Stimulated activated naive CD4-positive, alpha-beta T cell treated with Interleukin-2 at 50 U/mL for 16 hours (primary cell): ENCODE measurements at places on chromosomes 3 and 15.
A peak's percentile ranks its signal among the peaks of the same experiment; 100 is the strongest.

GRCh38 chr15:94174399-94174802 is 57.0 kb upstream of the MCTP2 start:
- DNase-seq, result no peak

DNA sequence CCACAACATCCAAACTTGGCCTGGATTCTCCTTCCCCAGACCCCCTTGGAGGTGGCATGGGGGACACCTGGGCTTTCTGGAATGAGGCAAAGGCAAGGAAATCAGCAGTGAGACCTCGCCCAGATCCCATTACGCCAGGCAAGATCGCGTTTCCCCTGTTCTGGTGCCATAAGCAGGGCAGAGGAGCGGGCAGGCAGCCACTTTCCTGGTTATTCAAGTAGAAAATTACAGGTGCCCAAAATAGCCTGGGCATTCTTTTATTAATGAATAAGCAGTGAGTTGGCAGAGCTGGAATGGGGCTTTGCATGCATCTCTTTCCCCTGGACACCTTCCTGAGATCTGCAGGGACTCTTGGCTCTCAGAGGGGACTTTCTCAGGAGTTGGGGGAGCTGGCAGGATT is 31.5 kb upstream of the FAM107A start:
- DNase-seq, result no peak

DNA sequence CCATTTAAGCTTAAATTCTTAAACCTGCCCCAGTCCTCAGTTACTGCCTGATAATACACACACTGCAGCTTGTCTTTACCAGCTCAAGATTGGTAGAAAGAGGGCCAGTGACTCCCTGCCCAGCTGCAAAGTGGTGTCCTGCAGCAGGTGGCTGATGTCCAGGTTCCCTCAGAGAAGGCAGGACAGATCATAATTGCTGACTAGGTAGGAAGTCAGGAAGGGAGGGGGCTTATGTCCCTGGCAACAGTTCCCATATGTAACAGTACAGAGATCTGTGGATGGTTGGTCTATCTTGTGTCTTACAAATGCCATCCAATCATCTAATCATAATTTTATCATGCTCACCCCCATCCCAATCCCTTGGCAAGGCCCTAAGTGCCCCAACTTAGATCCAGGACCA is 492.1 kb upstream of the PPP2R3A start:
- no peak for DNase-seq

GRCh38 chr3:48440590-48440958 is 517 bp downstream of the TMA7 start:
- no peak for DNase-seq

- no peak for DNase-seq
Measured at GRCh38 chr3:123256256-123256655, 54.5 kb downstream of the SEC22A start.

- no peak for DNase-seq
Measured at GRCh38 chr3:2826453-2826852, 283.7 kb downstream of the IL5RA start.

DNA sequence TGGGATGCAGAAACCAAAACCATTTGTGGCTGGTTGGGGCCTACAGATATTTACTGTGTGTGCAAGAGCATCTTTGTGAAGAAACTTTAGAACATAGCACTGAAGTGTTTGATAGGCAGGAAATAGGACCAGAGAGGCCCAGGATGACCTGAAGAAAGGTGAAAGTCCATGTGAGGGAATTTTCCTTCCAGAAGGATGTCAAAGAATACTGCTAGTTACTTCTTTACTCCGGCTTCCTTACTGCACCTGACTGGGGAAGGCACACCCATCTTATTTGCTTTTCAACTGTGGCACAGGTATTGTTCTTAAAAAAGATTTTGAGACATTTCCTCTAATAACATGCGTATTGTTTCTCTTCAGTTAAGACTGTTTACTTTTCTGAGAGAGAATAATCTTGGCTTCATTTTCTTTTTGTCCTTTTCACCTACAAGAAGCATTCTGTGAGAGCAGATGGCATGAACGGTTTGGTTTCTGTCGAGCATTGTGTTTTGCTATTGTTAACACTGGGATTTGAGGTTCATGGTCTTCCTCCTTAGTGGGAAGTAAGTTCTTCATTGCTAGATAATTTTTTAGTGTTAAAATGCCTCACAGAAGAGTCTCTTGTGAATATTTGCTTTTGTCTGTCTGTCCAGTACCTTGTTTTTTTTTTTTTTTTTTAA is 71.5 kb downstream of the SLCO3A1 start:
- no peak for DNase-seq

DNA sequence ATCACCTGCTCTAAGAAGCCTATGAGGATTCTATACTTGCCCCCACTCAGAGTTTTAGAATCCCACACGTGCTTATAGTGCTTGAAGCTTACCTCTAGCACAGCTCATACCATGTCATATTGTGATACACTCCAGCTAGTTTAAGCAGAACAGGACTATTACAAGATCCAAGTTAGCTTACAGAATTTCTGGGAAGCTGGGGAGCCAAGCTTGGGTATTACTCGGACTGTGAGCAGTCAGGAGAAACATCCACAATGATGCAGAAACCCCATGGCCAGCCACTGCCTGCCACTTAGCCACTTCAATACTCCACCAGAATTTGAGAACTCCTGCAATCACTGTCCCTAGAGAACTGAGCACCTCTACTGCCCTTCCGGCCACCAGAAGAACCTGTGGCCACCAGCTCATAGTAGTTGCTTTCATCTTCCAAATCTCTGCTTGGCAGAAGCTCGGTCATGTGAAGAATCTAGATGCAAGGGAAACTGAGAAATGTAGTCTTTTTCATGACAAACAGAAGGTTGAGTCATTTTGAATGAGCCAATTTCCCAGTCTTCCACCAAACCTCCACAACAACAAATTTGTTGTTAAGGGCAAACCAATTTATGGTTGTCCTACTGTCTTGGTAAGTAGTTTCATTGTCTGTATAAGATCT is 27.7 kb upstream of the SSR3 start:
- no peak for DNase-seq

DNA sequence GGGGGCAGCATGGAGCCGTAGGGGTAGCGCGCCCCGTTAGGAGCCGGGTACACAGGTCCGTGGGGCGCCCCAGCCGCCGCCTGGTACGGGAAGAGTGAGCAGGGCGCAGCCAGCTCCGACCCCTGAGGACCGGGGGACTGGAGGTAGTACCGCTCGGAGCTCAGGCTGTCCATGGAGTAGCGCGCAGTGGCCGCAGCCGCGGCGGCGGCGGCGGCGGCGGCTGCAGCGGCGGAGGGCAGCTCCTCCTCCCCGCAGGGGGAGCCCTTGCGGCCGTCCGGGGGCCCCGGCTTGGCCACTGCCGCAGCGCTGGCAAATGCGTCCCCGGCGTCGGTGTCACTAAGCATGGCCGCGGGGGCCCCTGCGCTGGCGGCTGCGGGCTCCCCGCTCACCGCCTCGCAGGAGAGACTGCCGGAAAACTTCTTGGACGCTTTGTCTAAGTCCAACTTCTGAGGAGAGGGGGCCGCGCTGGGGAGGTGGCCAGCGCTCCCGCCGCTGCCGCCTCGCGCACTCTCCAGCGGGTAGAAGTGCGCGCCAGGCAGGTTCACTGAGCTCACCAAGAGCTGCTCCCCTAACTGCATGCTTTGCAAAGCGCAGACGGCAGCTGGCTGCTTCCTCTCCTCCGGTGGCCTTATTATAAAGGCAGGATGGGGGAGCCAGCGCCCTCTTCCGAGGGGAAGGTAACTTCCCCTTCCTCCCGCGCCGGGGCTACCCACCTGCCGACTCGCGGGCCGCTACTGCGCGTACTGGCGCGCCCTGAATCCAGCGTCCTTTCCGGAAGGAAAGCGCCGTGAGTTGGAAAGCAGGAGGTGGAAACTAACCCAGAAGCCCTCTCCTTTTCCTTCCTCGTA is at the start of gene EOMES:
Gene EOMES, minus strand, starts transcription at position 607 of the 848 bp plus-strand sequence. Its CDS starts 29 bp downstream, at position 578.
- peak; percentile 56 for DNase-seq

DNA sequence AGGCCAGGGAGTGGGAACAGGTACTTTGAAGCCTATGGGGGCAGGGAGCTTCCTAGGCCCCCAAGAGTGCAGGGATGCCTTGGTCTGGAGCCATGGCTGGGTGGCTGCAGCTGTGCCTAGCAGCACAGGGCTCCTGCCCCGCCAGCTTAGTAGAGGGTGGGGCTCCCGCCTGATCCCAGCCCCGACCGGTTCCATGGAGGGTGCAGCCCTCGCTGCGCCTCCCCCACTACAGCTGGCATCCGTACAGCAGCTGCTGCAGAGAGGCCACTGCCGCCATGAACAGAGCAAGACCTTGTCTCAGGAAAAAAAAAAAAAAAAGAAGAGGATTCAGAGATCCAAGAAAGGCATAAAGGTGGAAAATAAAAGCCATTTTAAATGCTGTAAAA is 277.2 kb downstream of the UBE2E2 start:
- no peak for DNase-seq
